ENCODE measurements at places on chromosomes 4 and X. TPM values are rescaled to one million over a fixed set of nuclear protein-coding genes. Genes with fewer than 3 reads are reported as not detected.
A peak's percentile ranks its signal among the peaks of the same experiment; 100 is the strongest.

- DNase-seq: no peak
These were observed 14.6 kb downstream of the CLCN3 start for GRCh38 chr4:169634975-169635374.

GRCh38 chrX:139554376-139554775 lies 23.8 kb downstream of the F9 start:
- no peak for DNase-seq

GRCh38 chr4:65670331-65671031 lies at the start of gene EPHA5:
TSS of gene EPHA5 (minus strand) at chr4:65670489. CDS start at chr4:65669742, 747 bp downstream.
- no peak for DNase-seq

GRCh38 chrX:77434962-77435361 lies 12.2 kb upstream of the FGF16 start:
- no peak for DNase-seq

- no peak for DNase-seq
These were observed 56.8 kb downstream of the SLC39A8 start for GRCh38 chr4:102288497-102288896.

GRCh38 chrX:107654566-107654871 lies 26.2 kb downstream of the PRPS1 start:
- DNase-seq: no peak

DNA sequence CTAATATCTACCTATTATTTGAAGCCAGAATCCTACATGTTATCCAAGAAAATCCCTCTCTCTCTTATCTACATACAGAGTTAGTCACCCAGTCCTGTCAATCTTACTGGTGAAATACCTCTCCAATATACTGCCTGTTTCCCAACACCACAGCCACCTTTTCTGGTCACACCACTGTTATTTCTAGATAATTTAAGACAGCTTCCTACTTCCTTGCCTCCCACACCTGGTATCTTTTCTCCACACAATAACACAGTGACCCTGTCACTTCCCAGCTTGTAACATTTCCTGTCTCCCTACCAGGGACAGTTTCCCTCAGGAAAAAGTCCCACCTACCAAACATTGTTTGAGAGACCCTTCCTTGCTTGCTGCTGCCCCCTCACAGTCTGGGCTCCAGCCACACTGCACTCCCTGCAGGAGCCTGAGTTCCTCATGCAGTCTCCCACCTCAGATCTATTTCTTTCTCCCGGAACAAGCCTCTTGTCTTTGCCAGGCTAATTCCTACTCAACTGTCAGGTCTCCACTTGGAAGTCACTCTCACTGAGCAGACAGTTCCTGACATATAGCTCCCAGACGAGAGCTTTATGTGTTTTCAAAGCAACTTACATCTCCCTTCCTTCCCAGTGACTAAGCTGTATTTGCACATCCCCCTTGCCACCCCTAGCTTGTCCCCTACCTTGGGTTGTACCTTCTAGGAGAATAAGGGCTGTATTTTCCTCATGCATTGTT lies 73.6 kb upstream of the QRFPR start:
- DNase-seq: no peak

DNA sequence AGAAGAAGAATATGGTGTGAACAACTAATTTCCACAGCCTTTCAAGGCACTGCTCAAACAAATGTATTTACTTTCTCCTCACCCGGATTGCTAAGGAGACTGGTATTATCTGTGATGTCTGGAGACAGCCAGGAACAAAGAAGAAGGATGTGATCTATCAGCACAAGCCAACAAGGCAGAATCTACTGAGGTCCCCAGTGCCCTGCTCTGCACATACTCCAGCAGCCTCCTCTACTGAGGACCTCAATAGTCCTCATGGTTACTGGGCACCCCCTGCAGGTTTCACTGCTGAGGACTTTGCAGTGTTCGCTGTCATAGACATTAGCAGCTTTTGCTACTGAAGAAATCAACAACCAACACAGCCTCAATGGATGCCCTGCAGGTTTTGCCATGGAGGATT lies 930.1 kb downstream of the ADGRL3 start:
- no peak for DNase-seq

DNA sequence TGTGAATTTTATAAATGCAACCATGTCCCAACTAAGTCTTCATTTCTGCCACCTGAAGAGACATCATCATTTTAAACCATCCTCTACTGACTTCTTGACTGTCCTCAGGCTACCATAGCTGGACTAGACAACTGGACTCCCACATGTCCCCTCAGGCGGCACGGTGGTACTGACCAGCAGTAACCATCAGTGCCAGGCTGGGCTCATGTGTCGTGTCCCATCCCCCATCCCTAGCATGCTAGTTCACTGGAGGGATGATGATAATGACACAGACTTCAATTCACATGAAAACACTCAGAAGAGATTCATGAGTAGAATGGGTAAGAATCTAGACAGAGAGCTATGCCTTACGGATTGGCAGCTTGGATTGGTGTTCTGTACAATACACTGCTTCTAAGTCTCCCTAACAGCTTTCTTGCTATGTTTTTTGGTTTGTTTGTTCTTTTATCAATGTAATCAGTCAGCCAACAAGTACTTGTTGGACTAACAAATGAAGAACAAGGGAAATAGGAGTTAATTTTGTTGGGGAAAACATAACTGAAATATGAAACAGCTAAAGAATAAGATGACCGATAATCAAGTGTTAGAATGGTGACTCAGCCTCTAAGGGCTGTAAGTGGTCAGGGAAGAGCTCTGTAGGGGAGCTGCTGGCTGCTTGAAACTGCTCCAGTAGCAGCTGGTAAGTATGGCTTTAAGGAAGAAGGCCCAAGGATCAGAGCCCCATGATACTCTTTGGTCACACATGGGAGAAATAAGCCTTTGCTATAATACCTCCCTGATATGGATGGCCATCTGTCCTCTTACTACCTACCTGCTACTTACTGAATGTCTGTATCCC lies 10.3 kb downstream of the ZDHHC9 start:
- no peak for DNase-seq

- no peak for DNase-seq
These were observed 242.8 kb upstream of the DKK2 start for GRCh38 chr4:107278791-107279483.

GRCh38 chr4:153342751-153343552 lies 1.5 kb upstream of the MND1 start:
- DNase-seq: no peak

DNA sequence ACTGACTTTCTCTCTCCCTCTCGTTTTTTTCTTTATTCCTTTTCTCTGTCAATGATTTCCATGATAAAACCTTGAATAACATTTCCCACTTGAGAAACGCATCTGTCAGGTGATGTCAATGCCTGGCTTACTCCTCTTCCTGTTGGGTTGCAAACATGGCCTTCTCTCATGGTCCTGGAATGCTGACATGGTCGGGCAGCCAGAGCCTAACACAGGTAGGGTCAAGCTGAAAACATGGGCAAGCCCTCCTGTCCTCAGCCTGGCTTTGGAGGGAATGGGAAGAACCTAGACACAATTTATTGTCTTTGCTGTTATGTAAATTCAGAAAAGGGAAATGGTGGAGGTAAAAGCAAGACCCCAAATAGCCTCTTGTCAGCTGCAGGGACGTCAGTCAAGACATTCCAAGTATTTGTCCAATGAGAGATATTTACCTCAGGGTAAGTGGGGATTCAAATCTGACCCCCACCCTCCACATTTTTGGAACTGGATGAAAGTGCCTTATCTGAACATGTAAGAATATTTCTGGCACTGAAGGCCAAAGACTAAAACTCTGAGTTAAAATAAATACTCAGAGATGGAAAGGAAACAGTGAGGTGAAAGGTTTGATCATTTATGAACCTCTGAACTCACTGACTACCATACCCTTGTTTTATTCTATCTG lies 473.8 kb downstream of the SPRY1 start:
- no peak for DNase-seq

DNA sequence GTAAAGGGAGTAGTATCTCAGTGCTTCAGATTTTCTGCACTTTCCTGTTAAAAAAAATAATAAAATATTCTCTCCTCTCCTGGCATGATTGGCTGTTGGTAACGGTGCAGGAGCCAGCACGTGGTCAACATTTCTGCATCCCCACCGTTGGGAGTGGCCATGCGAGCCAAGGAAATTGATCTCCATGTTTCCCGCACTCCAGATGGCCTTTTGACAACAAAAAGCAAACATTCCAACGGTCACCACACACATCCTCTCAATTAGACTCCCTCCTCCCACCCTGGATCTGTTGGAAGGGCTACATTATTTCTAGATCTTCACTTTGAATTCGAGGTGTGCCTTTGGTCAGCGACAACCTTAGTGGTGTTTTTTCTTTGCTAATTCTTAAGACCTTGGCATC lies 45.0 kb downstream of the STK32B start:
- DNase-seq: no peak

DNA sequence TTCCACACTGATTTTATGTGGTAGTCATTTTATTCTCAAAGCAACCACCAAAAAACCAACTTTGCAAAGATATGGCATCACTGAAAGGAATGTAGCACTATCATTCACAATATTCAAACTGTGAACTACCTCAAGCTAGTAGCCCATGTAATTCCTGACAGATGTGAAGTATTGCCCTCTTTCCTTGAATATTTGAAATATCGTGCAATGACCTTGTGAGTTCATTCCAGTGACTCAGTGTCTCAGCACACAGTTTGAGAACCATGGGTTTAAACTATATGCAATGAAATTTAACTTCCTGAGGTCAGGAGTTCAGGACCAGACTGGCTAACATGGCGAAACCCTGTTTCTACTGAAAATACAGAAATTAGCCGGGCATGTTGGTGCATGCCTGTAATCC lies 20.9 kb upstream of the IQCM start:
- DNase-seq: no peak

DNA sequence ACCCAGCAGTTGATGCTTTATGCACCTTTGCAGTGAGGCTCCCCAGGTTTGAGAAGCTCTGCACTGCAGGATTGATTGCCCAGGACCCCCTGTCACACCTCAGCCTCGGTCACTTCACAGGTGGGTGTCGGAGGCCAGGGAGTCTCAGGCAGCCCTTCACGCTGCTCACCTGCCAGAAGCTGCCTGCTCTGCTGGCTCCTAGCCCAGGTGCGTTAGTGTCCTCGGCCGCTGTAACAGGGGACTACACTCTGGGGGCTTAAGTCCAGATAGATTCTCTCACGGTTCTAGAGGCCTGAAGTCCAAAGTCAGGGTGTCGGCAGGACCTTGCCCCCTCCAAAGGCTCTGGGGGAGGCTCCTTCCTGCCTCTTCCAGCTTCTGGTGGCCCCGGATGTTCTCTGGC lies 79.9 kb downstream of the CPZ start:
- no peak for DNase-seq

DNA sequence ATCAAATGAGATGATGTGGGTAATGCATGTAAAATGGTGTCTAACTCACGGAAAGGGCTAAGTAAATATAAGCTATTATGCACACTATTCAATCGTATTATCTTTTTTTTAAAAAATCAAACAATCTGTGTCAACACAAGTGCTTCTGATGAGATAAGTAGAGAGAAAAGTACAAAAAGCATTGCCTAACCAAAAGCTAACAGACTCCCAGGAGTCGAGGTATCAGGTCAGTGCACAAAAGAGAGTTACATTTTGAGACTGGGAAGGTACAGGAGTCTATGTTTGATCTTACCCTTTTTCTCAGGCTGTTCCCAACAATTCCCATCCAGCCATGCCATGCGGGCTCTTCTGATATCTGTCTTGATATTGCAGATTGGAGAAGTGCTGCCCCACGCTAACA lies 203.3 kb upstream of the ZIC3 start:
- DNase-seq: no peak

GRCh38 chr4:23876418-23877089 lies 13.3 kb downstream of the PPARGC1A start:
- no peak for DNase-seq

DNA sequence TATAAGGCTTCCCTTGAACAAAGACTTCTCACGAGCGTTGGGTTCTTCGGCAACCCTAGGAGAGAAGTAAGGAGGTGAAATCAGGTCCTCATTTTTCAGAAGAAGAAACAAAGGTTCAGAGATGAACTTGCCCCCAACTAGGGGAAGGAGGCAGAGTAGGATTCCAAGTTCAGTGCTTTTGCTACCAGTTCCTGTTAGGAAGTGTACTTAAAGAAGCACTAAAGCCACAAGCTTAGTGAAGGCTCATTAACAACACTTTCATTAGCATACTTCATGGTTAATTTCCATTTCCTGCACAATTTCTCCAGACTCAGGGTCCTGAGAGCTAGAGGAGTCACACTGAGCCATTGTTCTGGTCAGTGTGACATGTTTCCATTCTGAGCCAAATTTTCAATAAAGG lies 52.1 kb downstream of the VSIG4 start:
- DNase-seq: no peak

DNA sequence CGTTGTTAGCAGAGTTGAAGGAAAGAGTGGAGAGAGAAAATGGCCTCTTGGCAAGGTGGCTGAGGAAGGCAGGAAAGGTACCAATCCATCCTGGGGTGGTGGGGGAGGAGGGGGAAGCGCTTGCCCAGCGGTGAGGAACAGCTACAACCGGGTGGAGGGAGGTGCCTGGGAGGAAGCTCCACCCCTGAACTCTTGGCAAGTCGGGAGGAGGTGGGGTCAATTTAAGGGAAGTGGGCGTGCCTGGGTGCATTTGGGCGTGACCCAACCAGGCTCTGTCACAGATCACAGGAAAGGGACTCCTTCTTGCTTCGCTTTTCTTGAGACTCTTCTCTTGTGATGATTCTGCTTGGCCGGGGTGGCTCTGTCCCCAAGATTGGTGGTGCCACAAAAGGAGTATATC lies 41.7 kb downstream of the BCORL1 start:
- DNase-seq: peak; percentile 88

GRCh38 chr4:73976217-73976616 lies 5.6 kb downstream of the PF4 start:
- no peak for DNase-seq

DNA sequence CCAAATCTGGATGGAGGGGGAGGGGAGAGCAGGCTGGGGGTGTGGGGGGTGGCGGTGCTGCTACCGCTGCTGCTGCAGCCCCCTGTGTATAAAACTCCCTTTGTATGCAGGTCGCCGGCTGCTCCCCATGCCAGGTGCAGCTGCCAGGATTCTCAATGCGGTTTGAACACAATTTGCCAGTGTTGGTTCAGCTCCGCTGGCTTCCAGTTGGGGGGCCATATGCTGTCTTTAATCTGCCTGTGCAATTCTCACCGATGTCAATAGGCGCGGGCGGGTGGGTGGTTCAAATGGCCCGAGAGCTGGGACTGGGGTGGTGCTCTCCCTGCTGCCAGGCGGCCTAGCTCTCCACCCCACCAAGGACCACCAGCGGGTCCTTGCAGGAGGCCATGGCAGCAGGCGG lies 257.6 kb downstream of the BCOR start:
- DNase-seq: no peak

GRCh38 chr4:73383452-73383851 lies 20.6 kb upstream of the ALB start:
- DNase-seq: no peak

DNA sequence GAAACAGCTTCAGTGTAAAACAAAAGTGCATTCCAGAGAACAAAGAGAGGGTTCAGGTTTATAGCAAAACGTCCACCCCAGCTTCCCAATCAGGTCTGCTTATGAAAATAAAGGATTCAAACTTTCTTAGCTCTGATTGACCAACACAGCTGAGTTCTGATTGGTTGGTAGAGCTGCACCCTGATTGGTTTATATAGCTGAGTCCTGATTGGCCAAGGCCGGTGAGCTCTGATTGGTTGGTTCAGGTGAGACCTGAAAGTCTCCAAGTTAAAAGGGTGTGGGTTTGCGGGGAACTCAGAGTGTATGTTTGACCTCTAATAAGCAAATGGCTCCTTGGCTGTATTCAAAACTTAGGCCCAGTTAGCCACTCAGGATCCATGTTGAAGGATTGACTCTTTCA lies 20.9 kb downstream of the CLRN2 start:
- no peak for DNase-seq

The MAGEA11 gene
- total RNA-seq: not detected

The MID2 gene
- 4.1 TPM for total RNA-seq

The PRIMPOL gene
- total RNA-seq: 19.2 TPM

The ANK2 gene
- total RNA-seq: 1.5 TPM

The CNKSR2 gene
- total RNA-seq: 3.8 TPM

The PTCHD1 gene
- total RNA-seq: not detected

The RLIM gene
- total RNA-seq: 30.0 TPM

The FATE1 gene
- not detected for total RNA-seq

The DGKK gene
- total RNA-seq: not detected
